Activated T-helper 2 cell treated with anti-CD3 and anti-CD28 coated beads, Interferon-gamma antibody, Interleukin-2, Interleukin-4, amounts not matched to agents 10 μg/mL and 5 μg/mL and 100 μg/mL, durations not matched to agents 14 hours and 24 hours and 36 hours (primary cell): ENCODE measurements at places on chromosomes 5 and 9. TPM values are rescaled to one million over a fixed set of nuclear protein-coding genes. Genes with fewer than 3 reads are reported as not detected.

Gene PAPPA
- not detected in 2 replicates for total RNA-seq

Gene SLC4A9
- 0.18 TPM in 1 of 2 replicates, not detected in the other for total RNA-seq

Gene GDF9
- total RNA-seq = 0.11 TPM in 1 of 2 replicates, not detected in the other

Gene FBP1
- 0.23 TPM in 1 of 2 replicates, not detected in the other for total RNA-seq

DNA sequence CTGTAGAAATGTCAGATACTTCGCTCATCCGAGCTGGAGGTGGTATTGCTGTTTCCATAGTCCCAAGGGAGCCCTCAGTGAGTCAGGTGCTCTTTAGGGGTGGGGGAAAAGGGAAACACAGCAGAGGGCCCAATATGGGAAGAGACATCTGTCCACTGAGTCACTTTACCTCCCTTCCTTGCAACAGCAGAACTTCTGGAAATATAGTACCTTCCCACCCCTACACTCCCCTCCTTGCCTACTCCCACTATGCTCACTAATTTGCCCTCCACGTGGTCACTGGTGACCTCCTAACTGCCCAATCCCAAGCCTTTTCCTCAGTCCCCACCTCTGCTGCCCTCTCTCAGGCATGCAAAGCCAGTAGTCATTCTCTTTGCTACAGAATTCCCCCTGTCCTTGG is 1.9 kb downstream of the HK3 start:
- DNase-seq = no peak

Gene TRIM41
- total RNA-seq = 32.2 and 33.0 TPM in 2 replicates

GRCh38 chr9:126548312-126548711 is 65.4 kb upstream of the LMX1B start:
- no peak for DNase-seq

DNA sequence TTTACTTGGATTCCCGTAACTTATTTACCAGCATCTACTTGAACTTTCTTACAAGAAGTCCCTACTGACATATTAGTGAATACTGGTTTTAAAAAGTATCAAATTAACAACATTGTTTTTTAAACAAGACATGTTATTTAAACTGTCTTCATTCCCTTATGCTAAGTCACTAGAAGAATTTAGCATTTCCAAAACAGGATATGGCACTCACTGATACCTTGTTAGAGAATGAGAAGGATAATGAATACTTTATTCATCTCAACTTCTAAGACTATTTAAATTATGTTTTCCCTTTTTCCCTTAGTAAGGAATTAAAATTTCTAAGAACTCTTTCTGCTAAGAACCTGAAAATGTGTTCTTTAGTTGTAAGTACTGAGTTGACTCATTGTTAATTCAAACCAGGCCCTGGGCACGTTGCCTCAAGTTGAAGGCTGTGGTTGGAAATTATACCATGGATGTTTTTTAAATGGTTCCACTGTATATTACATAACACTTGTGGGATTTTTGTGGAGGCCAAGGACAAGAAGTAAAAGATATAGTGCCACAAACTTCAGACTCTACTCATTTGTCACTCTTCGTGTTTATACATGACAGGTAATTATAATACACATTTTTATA is 219.0 kb upstream of the EDIL3 start:
- no peak for DNase-seq

DNA sequence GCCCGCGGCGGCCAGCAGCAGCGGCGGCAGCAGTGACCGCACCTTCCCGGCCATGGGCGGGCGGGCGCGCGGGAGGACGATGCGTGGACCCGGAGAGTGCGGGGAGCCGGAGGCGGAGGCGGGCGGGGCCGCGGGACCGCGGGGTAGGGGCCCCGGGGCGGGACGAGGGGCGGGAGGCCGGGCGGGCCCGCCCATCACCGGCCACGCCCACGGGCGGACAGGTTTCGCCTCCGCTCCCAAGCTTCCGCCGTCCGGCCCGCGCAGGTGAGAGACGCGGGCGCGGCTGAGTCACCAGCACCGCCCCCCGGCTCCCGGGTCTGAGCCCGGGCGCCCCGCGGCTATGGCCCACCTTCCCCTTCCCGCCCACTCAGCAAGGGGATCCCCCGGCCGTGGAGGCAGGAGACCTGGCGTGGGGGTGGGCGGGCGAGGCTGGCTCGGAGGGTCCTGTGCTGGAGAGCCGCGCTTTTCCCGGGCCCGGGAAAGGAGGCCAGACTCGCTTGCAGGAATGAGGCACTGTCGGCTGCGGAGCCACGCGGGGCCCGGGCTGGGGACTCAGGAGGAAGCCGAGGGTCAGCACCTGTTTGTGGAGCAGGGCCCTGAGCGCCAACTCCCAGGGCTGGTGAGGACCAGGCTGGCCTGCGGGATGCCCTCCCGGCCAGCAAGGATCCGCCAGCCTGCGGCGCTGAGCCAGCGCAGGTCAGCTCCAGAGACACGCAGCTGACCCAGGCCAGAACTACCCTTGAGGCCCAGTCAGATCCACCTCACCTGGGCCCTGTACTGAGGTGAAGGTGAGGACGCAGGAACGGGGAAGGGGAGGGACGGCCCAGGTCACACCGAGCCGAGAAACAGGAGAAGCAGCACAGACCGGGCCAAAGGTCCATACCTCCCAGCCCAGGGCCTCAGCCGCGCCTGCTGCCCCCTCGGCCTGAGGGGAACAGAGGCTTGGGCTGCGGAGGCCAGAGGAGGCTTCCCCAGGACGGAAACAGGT is at the start of gene ENTPD2:
Gene ENTPD2, minus strand, starts transcription at position 118 of the 988 bp plus-strand sequence. Its CDS starts 64 bp downstream, at position 54.
- peak; percentile 26 for DNase-seq

Gene IRGM
- 1.7 and 1.8 TPM in 2 replicates for total RNA-seq

- no peak for DNase-seq
These were observed 179.7 kb upstream of the ANKRD55 start for GRCh38 chr5:56412601-56413379.

DNA sequence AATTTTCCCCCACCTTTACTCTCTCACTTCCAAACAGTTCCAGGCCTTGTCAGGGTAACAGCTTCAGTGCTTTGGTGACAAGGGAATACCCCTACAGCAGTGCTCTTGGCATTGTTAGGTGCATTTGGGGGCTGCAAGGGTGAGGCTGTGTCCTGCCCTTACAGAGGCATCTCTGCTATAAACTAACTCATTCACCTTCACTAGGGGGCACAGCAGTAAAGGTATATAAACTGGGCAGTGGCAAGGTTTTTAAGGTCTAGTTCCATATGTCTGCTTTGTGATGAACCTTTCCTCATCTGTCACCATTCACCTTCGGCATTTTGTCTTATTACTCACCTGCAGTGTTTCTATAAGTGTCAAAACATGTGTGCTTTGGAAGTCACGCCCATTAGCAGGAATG is 79.1 kb upstream of the GPR151 start:
- no peak for DNase-seq

DNA sequence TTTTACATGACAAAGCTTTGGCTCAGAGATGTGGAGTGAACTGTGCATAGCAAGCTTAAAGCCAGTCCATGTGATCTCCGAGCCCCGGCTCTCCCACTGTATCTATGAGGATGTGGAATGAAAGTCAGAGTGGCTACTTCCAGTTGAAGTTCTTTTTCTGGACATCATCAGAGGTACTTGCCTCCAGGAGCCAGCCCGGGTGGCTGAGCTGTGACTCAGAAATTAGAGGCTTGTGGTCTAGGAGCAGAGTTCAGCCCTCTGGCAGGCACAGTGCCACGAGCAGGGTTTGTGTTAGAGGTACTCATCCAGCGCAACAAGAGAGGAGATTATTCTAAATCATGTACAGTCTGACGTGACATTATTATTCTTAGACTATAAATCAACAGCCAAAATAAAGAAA is 322.5 kb downstream of the CDK5RAP2 start:
- DNase-seq = no peak

DNA sequence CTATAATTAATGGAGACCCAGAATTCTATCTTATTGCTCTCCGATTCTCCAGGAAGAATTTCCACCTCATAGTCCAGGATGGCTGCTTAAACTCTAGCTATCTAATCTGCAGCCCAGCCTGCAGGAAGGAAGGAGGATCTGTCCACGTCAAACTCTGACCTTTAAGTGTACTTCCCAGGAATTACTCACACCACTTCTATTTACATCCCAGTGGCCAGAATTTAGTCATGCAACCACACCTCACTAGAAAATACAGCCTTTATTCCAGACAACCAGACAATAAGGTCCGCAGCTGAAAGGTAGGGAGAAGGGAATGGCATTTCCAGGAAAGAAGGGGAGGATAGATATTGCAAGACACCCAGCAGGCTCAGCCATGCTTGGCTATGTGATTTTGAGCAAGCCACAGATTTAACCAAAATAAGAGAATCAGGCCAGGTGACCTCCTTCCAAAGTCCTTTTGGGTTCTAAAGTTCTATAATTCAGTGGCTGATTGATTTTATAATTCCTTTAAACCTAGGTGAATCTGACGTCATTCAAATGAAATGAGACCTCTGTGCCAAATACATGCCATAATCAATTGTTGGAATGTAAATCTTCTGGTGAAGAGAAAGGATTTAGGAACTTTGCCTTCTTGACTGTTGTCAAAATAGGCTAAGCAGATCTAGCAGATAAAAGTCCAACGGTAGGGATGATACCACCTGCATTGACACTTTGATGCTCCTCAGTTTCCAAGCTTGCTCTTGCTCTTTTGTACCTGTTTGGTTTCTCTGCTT is 3.7 kb upstream of the DENND1A start:
- no peak for DNase-seq

Gene PBX3
- 20.6 and 21.4 TPM in 2 replicates for total RNA-seq

Gene NTNG2
- total RNA-seq = 3.8 and 5.2 TPM in 2 replicates

Gene QRFP
- total RNA-seq = not detected in 2 replicates

DNA sequence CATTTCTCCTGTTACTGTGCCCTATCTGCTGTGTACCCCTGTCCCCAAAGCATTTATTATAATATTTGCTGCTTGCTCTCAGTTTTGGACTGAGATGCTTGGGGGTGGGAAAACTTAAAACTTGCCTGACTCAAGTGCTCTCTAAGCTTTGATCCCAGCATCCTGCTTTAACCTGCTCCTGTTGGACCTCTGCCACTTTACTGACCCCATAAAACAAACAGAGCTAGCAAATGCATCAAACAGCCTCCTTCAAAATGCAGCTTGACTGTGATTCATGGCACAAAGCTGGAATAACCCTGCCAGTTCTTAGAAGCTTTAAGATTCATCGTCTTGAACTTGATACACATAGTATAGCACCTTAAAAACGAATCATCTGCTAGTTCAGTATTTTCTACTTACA is 212.5 kb downstream of the DEPDC1B start:
- DNase-seq = no peak

Gene MEGF10
- not detected in 2 replicates for total RNA-seq

DNA sequence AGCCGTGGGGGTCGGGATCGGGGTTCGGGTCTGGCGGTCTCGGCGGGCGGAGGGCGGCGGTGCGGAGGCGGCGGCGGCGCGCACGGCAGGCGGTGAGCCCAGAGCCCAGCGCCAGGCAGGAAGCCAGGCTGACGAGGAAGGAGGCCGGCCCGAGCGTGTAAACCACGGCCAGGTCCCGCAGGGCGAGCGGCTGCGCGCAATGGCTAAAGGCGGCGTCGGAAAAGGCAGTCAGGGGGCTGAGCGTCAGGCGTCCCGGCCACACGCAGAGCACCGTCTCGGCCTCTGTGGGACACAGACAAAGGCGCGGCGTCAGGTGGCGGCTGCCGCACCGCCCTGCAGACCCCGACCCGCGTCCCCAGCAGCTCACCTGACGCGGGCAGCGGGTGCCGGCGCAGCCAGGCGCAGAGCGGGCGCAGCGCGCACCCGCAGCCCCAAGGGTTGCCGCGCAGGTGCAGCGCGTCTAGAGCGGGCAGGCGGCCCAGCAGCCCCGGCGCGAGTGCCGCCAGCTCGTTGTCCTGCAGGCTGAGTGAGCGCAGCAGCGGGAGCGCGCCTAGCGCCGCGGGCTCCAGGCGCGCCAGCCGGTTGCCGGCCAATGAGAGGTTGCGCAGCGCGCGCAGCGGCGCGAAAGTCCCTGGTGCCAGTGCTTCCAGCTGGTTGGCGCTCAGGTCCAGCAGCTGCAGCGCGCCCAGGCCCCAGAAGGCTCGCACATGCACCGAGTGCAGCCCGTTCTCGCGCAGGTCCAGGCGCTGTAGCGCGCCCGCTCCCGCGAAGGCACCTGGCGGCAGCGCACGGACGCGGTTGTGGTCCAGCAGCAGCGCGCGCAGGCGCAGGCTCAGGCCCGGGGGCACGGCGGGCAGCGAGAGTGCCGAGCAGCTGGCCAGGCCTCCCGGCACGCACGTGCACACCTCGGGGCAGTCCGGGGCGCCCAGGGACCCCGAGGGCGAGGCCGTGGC is 671 bp downstream of the LRRC26 start:
- no peak for DNase-seq

Gene SH3RF2
- total RNA-seq = 0.21 and 0.57 TPM in 2 replicates

DNA sequence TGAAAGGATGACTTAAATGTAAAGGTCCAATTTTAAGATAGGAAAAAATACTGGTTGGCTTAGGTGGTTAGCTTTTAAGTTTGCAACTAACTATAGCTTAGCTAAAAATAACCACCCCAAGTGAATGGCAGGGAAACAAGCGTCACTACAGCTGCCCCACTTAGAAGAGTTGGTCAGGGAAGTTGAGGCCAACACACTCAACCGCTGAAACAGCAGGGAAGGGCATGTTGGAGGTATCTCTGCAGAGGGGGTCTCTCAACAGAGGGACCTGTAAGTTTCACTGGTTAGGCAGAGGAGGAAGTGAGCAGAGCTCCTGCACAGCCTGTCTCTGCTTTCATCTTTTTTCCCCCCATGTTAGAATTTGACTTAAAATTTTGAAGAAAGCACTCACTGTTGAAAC is 75.3 kb downstream of the LHFPL2 start:
- DNase-seq = no peak

- DNase-seq = no peak
These were observed 1.9 kb upstream of the ERBIN start for GRCh38 chr5:65924366-65925043.

GRCh38 chr9:116504893-116505480 is 182.1 kb upstream of the TRIM32 start:
- DNase-seq = no peak

GRCh38 chr5:102910240-102911226 is 155.4 kb downstream of the PAM start:
- DNase-seq = no peak

Gene CD274
- 36.7 and 40.5 TPM in 2 replicates for total RNA-seq
